CD4-positive, alpha-beta T cell treated with Interleukin-1 beta for 1 hour (primary cell): ENCODE measurements at places on chromosomes 2 and 18.

DNA sequence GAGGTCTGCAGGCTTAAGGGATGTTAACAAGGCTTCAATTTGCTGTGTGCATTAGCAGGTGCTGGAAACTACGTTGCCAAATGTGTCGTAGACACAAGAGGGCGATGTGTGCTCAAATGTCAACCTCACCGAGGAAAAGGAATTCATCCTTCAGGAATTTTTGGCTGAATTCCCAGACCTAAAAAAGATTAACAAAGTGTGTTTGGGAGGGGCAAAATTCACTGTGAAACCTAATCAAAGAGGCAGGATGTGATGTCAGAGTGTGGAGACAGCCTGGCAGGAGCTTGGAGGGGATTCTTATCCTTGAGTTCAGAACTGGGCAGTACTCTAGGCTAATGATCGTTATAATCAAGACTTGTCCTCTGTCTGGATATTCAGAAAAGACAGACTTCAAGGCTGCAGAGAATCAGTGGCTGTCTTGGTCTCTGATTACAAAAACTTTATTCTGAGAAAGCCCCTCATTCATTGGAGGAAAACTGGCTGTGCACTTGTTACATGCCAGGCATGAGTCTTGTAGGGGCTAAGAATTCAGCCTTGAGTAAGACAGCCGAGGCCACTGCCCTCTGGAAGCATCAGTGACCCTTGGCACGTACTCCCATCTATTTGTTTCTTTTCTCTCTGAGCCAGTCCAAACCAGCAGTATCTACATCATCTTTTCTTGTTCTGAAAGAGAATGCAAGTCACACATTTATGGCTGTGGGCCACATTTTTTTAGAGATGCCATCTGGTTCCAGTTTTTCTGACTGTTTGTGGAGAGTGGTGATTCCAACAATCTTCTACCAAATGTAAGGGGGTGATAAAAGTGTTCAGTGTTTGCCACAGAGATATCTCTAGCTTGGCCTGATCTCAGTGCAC lies 18.7 kb upstream of the SCYGR1 start:
- DNase-seq, result no peak

- no peak for DNase-seq
Observed at GRCh38 chr18:63040788-63041410, 278.7 kb downstream of the BCL2 start.

- DNase-seq, result no peak
Observed at GRCh38 chr18:12328179-12328823, 20.3 kb downstream of the TUBB6 start.

- no peak for DNase-seq
Observed at GRCh38 chr2:126776255-126776654, 120.3 kb downstream of the GYPC start.

DNA sequence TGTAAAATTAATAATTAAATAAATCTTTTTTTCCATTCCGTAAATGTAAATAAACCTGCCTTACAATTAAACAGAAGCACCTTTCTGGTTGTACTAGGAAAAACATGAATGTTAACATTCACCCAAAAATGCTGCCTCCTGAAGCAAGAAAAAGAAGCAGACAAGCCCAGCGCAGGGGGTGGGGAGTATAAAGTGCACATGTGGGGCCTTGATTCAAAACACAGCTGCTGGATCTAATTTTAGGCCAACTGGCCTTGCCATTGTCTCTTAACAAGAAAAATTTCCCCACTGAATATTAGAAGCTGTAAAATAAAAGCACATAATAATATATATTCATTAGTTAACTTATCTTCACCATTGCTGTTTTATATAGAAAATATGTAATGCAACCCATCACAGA lies 28.3 kb downstream of the TCF4 start:
- DNase-seq, result no peak

GRCh38 chr2:102841107-102841840 lies 79.4 kb downstream of the TMEM182 start:
- DNase-seq, result peak; percentile 4

DNA sequence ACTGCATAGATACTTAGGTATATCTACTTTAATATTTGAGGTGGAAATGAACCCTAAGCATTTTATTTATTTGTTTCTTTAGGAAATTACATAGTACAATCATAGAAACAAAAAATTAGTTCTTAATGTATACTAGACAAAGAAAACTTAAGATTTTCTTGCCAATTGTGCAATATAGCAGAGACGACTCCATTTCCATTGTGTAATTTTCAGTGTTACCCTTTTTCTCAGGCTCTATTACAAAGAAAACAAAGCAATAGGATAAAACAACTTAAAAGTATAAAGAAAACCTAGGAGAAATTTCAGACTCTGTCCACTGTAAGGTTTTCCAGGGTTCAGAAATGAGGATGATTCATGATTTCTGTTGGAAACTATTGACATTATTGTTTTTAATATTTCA lies 89.0 kb upstream of the SERTAD2 start:
- no peak for DNase-seq

DNA sequence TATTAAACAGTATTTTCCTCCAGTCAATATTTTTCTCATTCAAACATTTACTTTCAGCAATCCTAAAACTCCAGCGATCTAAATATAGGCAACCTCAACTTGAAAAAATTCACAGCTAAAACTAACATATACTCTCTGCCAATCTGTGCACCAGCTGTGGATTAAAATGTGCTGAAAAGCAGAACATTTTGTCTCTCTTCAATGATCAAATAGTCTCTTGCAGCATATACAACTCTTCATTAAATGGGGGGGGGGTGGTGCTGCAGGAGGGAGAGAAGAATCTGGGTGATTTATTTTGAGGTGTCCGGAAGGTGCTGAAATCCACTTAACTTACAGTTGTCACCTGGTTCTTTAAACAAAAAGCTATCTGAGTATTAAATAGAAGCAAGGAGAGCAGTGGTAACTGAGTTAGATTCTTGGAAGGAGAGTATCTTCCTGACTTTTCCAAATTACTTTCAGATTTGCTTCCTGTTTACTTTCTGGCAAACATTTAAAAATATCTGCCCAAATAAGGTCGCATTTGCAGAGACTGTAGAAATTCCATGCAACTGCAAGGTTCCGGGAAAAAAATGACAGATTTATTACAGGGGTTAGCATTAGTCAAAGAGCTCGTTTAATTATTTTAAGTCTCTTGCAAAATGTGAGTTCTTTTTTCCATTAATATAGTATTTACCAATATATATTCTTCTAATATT lies 904.7 kb upstream of the ACVR2A start:
- DNase-seq, result no peak

- no peak for DNase-seq
Observed at GRCh38 chr18:60873708-60874107, 459.5 kb upstream of the CDH20 start.

DNA sequence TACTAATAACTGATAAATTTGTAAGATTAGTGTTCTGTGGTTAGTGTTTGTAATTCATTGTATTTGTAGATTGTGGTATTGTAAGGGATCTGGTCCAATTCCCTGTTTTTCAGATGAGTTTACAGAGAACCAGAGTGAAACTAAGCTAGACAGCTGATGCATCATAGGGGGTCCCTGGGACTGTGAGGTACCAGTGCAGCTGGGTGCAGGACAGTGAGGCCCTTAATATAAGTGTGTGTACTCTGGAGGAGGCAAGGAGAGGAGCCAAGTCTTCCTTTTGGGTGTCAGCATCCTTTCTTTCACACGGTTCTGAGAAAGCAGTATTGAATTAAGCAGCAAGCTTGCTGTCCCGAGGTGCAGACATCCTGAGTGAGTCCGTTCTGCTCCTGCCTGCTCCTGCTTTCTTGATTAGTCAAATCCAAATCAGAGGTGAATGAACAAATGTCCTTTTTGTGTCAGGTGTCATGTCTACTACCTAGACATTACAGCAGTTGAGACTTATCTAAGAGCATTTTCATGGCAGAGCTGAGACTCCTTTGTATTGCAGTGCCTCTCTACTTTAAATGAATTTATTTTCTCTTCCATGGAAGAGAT lies 194.9 kb downstream of the MCFD2 start:
- no peak for DNase-seq

GRCh38 chr18:24456549-24456948 lies 3.9 kb upstream of the HRH4 start:
- no peak for DNase-seq

DNA sequence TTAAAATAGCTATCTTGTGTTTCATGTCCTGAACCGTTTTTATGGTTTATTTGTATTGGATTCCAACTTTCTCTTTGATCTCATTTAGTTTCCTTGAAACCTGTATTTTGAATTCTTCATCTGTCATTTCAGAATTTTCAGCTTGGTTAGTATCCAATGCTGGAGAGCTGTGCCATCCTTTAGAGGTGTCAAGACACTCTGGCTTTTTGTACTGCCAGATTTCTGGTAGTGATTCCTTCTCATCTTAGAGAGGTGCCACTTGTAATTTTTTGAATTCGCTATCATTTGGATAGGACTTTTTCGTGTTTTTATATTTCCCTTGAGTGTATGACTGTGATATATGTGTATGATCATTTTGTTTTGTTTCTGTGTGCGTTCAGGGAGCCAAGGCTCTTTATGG lies 591.4 kb downstream of the ADCYAP1 start:
- DNase-seq, result no peak

- DNase-seq, result no peak
Observed at GRCh38 chr2:100876231-100876860, 56.4 kb downstream of the NPAS2 start.

DNA sequence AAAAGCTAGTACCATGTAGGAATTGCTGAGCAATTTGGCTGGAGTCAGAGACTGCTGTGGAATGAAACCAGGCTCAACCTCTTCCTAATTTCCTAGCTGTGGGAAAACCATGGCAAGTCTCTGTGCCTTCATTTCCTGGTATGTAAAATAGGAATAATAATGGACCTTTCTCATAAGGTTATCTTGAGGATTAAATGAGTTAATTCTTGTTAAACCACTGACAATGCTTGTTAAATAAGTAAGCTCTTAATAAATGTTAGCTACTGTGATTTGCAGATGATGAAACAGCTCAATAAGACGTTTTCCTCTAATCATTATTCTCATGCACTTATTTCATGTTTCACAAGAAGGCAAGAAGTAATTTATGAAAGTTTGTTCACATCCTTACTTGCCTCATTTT lies 346.7 kb downstream of the RND3 start:
- DNase-seq, result no peak

DNA sequence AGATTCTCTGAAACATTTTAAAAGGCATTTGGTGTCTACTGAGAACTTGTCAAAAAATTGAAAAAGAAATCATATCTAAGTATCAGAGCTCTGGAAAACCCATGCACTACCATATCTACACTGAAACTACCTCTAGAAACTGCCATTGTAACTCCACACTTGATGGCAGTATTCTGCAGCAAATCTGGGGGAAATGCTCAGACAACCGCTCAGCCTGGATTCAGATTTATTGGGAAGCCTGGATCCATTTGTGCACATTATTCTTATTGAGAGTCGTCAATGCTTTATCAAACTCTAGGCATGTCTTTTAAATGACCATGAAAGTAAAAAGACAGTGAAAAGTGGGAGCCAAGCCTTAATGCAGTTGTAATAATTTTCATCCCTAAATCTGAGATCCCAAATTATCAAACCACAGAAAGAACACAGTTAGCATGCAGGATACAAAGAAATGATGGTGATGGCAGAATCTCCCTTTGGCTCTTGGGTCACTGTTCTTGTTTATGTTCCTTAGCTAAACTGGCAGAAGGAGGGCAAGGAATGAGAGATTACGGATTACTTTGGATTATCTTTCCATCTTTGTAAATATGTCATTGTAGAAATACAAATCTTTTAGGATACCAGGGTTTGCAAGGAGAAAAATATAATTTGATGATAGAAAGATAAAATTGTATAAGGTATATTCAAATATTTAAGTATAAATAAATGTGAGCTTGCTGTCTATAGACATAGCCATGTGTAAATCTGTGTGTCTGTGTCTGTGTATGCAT lies 512.1 kb upstream of the SYT4 start:
- DNase-seq, result no peak

GRCh38 chr2:43294973-43295603 lies 68.7 kb upstream of the ZFP36L2 start:
- DNase-seq, result no peak

DNA sequence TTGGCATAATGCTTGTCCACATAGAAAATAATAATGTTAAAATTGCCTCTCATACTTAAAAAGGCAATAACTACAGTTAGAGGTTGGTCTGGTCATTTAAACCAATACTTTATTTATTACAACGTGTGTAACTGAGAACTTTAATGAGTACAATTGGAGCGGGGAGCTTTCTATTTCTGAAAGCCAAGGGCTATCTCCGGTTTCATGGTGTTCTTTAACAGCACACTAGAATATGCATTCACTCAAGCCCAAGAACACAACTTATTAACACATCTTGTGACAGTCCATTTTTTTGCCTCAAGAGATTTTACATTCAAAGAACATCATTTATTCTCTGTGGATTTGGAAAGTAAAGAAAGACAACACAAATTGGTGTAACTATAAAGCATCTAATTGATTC lies 131.8 kb downstream of the KCNH7 start:
- no peak for DNase-seq

GRCh38 chr18:55906536-55906935 lies 318.5 kb upstream of the TCF4 start:
- no peak for DNase-seq

DNA sequence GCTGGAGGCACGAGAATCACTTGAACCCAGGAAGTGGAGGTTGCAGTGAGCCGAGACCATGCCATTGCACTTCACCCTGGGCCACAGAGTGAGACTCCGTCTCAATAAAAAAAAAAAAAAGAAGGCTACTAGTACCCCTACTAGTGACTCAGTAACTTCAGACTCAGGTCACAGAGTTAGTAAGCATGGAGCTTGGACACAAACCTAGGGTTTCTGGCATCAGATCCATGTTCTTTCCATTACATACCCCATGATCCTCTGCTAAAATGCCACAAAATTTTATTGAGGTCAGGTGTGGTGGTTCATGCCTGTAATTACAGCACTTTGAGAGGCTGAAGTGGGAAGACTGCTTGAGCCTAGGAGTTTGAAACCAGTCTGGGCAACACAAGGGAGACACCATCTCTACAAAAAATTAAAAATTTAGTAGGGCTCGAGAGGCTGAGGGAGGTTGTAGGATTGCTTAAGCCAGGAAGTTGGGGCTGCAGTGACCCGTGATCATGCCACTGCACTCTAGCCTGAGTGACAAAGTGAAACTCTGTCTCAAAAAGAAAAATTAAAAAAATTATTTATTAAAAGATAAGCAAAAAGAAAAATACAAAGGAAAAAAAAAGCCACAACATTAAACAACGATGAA lies 45.1 kb downstream of the DHX57 start:
- no peak for DNase-seq

DNA sequence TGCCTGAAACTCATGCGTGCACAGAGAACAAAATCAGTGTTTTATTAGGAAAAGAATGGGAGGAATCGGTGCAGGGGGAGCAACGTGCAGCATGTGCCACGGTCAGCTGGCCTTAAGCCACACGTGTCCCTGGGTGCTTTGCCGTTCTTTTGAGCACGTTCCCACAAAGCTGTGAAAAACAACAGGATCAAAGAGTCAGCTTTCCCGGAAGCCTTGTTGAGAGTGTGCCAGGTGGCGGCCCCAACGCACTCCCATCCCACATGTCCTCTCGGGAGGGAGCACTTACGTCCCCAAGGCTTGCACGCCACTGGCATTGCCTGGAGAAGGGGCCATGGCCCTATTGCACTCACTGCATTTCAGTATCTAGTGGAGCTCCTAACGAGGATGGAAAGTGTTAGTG lies 511.2 kb downstream of the EIPR1 start:
- no peak for DNase-seq

GRCh38 chr2:239824046-239824694 lies 201.0 kb downstream of the NDUFA10 start:
- no peak for DNase-seq

- DNase-seq, result no peak
Observed at GRCh38 chr2:132797071-132797470, 127.1 kb upstream of the LYPD1 start.
